MM.1S (cell line): ENCODE measurements at places on chromosomes 11 and 22.

- H3K4me3 ChIP-seq, result no peak overlapping the region
- H3K4me1 ChIP-seq, result no peaks in the 10 kb centered on the region
- H3K27me3 ChIP-seq, result no peaks in the 10 kb centered on the region
- DNase-seq, result no peak
- H3K27ac ChIP-seq, result no peak overlapping the region
- no peaks in the 10 kb centered on the region for H3K36me3 ChIP-seq
Measured at GRCh38 chr11:1293619-1294015, 15.8 kb downstream of the TOLLIP start.

- H3K4me1 ChIP-seq, result no peaks in the 10 kb centered on the region
- no peak for DNase-seq
- H3K27me3 ChIP-seq, result no peaks in the 10 kb centered on the region; the same call in 1 of the 2 replicates
Measured at GRCh38 chr11:76267556-76267955, 61.3 kb upstream of the WNT11 start.

- H3K27ac ChIP-seq, result no peak overlapping the region
- DNase-seq, result no peak
- H3K27me3 ChIP-seq, result no peaks in the 10 kb centered on the region
- no peak overlapping the region for H3K4me3 ChIP-seq
- H3K36me3 ChIP-seq, result no peaks in the 10 kb centered on the region
- no peaks in the 10 kb centered on the region for H3K4me1 ChIP-seq
Measured at GRCh38 chr11:2806351-2807024, 79.1 kb downstream of the CDKN1C start.

GRCh38 chr22:49016909-49017481 is 810.7 kb downstream of the BRD1 start:
- peaks cover 91% of the 10 kb centered on the region for H3K27me3 ChIP-seq
- DNase-seq, result no peak
- no peak overlapping the region for H3K27ac ChIP-seq
- H3K36me3 ChIP-seq, result no peaks in the 10 kb centered on the region
- no peaks in the 10 kb centered on the region for H3K4me1 ChIP-seq
- H3K4me3 ChIP-seq, result no peak overlapping the region

GRCh38 chr11:114091516-114092397 is 32.2 kb downstream of the ZBTB16 start:
- H3K36me3 ChIP-seq, result no peaks in the 10 kb centered on the region
- H3K4me1 ChIP-seq, result no peaks in the 10 kb centered on the region
- DNase-seq, result no peak
- H3K27me3 ChIP-seq, result no peaks in the 10 kb centered on the region
- H3K27ac ChIP-seq, result no peak overlapping the region
